ENCODE measurements at places on chromosomes 11 and 22. TPM values are rescaled to one million over a fixed set of nuclear protein-coding genes. Genes with fewer than 3 reads are reported as not detected.

DNA sequence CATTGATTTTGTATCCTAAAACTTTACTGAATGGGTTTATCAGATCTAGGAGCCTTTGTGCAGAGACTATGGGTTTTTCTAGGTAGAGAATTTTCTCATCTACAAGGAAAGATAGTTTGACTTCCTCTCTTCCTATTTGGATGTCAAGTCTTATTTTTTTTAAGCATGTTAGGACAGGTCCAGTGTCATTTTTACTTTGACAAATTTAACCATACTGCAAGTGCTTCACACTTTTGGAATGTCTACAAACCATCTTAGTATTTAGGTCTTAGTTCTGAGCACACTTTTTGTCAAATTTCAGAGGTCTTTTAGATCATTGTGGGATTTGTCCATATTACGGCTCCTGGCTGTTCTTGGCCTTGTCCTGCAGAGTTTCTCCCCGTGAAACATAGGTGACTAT lies 715.2 kb upstream of the RAG2 start:
- no peak for DNase-seq

DNA sequence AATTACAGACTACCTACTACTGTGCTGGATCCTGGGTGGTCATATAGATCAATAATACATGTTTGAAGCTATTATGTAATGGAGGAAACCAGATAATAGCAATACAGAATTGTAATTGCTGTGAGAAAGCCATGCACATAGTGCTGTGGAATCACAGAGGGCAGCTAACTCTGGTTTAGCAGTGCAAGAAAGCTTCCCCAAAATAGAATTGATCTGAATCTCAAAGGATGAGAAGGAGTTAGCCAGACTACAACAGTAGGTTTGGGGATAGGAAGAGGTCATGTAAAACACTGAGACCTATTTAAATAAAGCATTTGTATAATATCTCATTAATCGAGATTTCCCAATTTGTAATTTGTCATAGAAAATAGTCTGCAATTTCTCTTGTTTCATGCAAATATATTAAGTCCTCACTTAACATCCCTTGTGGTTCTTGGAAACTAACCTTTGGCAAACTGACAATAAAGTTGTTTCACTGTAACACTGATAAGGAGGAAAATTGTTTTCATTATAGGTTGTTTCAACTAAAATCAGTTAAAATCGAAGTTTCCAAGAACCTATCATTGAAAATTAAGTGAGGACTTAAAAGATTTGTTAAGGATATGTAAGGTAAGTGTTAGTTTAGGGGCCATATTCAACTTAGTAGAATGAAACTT lies 7.6 kb downstream of the C11orf58 start:
- no peak for DNase-seq

DNA sequence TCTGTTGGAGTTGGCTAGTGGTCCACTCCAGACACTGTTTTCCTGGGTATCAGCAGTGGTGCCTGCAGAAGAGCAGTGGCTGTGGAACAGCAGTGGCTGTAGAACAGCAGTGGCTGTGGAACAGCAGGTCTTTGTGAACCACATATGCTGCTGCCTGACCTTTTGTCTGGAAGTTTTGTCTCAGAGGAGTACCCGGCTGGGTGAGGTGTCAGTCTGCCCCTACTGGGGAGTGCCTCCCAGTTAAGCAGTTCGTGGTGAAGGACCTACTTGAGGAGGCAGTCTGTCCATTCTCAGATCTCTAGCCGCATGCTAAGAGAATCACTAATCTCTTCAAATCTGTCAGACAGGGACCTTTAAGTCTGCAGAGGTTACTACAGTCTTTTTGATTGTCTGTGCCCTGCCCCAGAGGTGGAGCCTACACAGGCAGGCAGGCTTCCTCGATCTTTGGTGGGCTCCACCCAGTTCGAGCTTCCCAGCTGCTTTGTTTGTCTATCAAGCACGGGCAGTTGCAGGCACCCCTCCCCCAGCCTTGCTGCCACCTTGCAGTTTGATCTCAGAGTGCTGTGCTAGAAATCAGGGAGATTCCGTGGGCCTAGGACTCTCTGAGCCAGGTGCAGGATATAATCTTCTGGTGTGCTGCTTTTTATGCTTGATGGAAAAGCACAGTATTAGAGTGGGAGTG lies 89.1 kb upstream of the TRIM48 start:
- no peak for DNase-seq

GRCh38 chr11:67303132-67303834 lies at the start of gene SSH3:
Gene SSH3, plus strand, starts transcription at chr11:67303530. Its CDS starts 96 bp downstream, at chr11:67303626.
- peak; percentile 92 for DNase-seq

Gene DERL3
- 5.8 TPM for total RNA-seq

Gene BIRC3
- total RNA-seq, result 17.8 TPM

Gene OR51B2
- not detected for total RNA-seq
